ENCODE measurements at places on chromosomes 3 and 15.

- no peak for DNase-seq
Measured at GRCh38 chr3:58628823-58629562, 37.6 kb downstream of the FAM3D start.

DNA sequence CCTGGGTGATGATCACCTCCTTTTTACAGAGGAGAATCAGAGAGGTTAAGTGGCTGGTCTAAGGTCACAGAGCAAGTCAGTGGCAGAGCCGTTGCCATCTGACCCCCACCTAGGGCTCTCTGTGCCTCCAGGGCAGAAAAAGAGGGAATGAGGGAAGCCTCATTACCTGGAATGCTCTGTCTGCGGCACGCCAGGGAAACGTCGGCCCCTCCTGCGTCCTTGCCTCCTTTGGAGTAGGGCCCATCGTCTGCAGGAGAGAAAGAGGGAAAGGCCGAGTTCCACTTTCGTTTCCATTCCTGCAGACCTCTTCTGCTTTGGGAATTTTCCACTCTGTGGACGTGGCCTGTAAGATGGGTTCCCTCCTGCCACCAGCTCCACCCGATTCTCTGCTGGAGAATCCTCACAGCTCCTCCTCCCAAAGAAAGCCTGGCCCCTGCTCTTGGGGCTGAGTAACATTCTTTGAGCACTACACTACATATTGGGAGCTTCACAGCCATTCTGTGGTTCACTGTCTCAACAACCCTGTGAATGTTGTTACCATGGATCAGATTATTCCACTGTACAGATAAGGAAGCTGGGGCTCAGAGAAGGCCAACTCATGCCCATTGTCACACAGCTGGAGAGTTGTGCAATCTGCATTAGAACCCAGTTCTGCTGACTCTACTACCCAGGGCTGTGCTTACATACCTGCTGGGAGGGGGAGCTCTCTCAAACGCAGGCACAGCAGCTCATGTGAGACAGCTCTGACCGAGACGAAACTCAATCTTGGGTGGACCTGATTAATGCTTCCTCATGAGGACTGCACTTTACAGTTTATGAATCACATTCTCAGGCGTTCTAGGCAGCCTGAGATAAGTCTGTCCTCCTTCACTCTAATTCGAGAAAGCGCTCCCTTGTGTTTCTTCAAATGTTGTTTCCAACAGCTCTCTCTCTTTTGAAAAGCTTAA lies 14.2 kb downstream of the GRIP2 start:
- no peak for DNase-seq

GRCh38 chr3:191366675-191367074 lies 36.3 kb upstream of the UTS2B start:
- no peak for DNase-seq

DNA sequence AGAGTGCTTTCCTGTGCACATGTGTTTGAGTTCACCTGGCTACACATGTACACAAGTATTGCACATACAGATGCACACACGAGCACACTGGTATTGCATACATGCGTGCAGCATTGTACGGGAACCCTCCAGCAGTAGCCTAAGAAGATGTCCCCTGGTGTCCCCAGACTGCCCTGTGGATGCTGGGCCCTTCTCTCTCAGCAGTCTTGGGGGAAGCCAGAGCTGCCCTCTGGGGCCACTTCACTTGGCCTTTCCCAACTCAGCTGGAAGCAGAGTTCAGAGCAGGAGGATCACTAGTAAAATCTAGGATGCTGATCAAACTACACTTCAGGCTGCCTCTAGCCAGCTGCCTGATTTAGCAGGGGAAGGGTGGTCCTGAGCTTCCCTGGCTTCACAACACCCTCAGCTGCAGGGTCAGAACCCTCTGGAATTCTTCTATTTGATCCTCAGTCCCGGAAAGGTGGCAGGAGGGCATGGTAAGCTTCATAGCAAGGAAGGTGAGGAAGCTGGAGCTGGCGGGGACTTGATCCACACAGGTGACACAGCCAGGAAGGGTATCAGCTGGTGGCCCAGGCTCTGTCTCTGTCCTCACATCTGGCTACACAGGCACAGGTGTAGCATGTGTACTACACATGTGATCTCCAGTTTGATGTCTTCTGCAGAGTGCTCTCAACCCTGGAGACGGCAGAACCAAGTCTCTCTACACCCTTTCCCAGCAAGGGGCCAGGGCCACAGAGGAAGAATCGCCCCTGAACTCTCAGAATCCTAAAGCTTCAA lies 36.5 kb downstream of the KLF15 start:
- no peak for DNase-seq

DNA sequence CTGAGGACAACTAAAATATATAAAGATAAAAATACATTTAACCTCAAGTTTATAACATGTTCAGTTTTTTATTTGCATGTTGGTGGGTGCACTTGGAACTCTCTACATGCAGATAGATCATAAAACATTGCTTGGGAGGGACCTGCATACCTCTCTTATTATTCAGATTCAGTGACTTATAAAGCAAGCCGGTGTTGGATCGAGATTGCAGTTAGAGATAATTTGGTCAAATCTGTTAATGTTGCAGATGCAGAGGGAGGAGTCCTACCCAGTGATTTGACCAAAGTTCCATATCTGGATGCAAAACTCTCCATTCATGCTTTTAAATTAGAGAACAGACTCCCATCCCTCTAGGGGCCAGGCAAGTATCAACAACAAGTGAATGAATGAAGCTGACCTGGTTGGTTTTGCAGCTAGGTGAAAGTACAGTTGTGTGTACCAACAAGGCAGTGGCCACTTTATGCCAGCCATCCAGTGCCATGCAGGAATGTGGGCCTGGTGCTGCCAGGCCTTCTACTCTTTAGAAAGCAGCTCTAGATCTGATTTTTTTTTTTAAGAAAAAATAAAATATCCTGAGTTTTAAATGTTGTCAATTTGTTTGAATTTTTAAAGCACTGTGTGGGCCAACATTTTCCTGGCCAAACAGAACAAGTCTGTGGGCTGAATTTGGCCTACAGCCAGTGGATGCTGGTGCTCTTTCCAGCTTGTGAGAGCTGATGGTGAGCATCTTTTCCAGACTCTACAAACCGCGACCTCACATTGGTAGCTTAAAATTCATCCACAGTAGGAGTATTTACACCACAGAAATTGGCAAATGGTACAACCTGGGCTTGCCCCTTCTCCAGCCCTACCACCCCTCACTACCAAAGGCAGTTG lies 12.3 kb downstream of the CDIN1 start:
- no peak for DNase-seq

- no peak for DNase-seq
Measured at GRCh38 chr3:129735638-129736037, 129.2 kb upstream of the PLXND1 start.

- no peak for DNase-seq
Measured at GRCh38 chr3:186882881-186883685, 40.6 kb downstream of the ADIPOQ start.

- DNase-seq: no peak
Measured at GRCh38 chr15:80404761-80405553, 775 bp downstream of the ARNT2 start.

DNA sequence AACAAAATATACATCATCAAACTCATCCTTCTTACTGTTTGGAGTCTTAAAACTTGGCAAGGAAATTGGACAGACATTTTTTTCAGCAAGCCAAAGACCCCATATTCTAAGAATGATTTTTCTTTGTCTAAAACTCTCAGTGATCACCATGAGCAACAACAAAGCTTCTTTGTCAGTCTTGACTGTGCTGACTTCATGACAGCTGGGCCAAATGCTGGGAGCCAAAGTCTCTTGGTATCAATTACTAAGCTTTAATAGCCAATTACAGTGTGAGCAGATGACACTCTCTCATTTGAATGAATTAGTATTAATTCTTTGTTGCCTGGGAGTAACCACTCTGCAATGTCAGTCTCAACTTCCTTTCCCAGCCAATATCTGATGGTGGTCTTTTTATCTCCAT lies 48.1 kb upstream of the GK5 start:
- DNase-seq: no peak

DNA sequence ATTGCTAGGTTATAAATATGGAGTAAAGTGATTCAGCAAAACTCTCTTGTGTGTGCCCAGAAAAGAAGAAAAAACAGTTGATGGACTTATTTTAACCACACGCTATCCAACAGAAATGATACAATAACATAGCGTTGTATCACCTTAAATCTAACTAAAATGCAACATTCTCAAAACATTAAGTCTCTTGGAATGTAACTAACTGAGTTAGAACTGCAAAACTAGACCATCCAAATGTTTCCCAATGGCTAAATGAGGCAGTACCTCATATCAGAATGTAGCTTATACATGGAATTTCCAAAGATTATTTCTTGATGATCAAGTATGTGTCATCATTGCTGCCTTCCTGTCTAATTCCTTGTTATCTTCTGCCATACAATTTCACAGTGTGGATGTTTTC lies 187.9 kb downstream of the CNTN3 start:
- DNase-seq: no peak

GRCh38 chr3:115862099-115862498 lies 238.8 kb downstream of the GAP43 start:
- DNase-seq: no peak

GRCh38 chr3:72756900-72757299 lies 91.3 kb downstream of the SHQ1 start:
- DNase-seq: peak; percentile 63

- no peak for DNase-seq
Measured at GRCh38 chr15:77228828-77229227, 157.9 kb upstream of the TSPAN3 start.

DNA sequence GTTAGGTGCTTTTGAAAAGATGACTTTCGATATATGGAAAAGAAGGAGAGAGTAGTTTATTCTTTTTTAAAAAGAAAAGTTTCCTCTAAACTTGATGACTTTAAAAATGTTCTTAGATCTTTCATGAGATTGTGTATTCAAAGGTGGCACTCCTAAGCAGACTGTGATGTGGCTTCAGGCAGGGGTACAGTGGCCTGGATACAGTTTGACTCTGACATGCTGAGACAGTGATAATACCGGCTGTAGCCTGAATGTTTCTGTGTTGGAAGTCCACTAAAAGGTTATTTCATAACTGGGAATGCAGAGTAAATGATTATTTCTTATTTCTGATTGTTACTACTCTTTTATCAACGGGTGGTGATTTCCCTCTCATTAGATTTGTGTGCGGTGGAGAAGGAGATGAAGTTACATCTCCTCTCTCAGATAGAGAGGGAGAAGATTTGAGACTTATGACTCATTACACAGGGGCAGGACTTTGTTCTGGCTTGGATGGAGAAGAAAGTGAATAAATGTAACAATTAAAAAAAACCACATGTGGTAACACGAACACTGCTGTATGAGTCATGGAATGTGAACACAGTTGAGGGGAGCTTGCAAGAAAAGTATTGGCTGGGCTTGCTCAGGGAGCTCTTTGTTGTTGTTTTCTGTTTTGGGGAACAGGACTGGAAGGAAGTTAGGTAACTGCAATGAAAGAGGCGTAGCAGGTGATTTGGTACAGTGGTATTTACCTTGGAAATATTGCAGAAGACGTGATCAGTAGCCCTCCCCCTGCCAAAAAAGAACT lies 21.6 kb downstream of the SPTSSB start:
- DNase-seq: peak; percentile 35

- DNase-seq: peak; percentile 3
Measured at GRCh38 chr15:72782274-72783003, 1.1 kb downstream of the ADPGK start.

GRCh38 chr3:139096670-139097069 lies 52.0 kb upstream of the PRR23C start:
- no peak for DNase-seq

DNA sequence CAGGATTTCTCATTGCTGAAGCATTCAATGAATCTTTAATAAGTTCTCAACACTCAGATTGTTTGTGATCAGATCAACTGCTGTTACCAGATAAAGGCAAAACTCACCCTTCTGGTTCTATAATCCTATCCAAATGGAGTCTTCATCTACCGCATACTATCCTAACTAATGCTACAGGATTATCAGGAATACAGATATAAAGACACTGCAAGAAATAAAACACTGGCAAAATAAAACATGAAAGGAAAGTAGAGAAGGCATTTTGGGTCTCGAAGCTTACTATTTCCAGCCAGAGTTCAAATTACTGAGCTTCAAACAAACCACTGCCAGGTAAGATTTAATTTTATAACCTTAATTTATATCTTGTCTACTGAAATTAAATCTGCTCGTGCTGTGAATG lies 524 bp downstream of the CHRM5 start:
- no peak for DNase-seq

GRCh38 chr3:40766396-40766795 lies 241.6 kb downstream of the ZNF621 start:
- DNase-seq: no peak

DNA sequence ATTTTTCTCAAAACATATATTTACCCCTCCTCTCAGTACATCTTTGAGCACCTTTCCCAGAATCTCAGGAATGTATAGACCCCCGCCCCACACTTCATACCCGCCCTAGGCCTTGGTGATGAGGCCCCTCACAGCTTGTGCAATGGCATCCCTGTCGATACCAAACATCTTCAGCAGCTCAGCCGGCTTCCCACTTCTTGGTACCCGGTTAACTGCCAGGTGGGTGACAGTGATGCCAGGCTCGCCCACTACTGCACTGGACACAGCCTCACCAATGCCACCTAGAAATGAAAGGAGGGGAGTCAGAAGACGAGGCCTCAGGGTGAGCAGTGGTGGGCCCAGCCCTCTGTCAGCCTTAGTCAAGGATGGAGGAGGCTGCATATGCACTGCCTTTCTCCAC lies 30.2 kb downstream of the TKT start:
- DNase-seq: no peak

DNA sequence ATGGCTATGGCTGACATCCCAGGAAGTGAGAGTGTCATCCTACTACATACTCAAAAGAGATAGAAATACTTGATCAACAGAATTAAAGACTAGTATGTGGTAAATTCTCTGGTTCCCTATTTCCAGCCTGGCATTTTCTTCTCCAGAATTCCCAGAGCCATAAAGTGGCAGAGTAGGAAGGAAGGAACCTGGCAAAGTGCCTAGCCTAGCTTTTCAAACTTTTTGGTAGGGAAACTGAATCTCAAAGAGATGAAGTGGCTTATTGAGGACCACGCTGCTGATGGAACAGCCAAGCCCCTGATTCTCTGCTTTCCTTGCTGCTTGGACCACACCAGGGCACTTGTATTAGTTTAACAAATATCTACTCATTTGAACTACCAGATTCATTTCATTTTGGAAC lies 312.4 kb upstream of the RORA start:
- no peak for DNase-seq

GRCh38 chr3:58251631-58252035 lies 14.0 kb downstream of the ABHD6 start:
- DNase-seq: no peak

GRCh38 chr3:72282918-72283317 lies 498.0 kb upstream of the PROK2 start:
- no peak for DNase-seq

- no peak for DNase-seq
Measured at GRCh38 chr3:102480139-102480538, 45.3 kb downstream of the ZPLD1 start.
